ENCODE measurements at places on chromosomes 7 and 10.

DNA sequence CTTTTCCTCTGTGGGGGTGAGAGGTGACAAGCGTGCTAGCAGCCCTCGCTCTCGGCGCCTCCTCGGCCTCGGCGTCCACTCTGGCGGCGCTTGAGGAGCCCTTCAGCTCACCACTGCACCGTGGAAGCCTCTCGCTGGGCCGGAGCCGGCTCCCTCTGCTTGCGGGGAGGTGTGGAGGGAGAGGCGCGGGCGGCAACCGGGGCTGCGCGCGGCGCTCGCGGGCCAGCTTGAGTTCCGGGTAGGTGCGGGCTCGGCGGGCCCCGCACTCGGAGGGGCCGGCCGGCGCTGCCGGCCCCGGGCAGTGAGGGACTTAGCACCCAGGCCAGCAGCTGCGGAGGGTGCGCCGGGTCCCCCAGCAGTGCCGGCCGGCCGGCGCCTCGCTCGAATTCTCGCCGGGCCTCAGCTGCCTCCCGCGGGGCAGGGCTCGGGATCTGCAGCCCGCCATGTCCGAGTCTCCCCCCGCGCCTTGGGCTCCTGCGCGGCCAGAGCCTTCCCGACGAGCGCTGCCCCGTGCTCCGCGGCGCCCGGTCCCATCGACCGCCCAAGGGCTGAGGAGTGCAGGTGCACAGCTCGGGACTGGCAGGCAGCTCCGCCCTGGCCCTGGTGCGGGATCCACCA lies 352.8 kb upstream of the PODXL start:
- no peak for DNase-seq

- no peak for DNase-seq
These were observed 72.9 kb upstream of the AMPH start for GRCh38 chr7:38704041-38704547.

DNA sequence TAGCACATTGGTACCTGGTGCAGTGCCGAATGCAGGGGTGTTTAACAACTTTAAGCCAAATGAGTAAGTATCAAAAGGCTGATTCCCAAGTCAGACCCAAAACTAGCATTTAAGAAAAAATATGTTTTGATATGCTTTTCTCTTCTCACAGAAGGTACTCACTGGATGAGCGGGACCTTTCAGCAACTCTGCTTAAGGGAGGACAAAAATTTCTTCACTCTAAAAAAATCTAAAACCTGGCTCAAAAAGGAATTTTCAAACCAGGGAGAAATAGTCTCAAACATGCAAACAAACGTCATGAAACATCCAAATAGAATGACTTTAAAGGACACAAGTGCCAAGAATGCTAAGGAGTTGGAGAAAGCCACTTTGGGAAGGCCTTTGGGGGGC lies 962.1 kb downstream of the KCNMA1 start:
- no peak for DNase-seq

GRCh38 chr7:140641524-140642195 lies 1.0 kb upstream of the DENND2A start:
- peak; percentile 73 for DNase-seq

DNA sequence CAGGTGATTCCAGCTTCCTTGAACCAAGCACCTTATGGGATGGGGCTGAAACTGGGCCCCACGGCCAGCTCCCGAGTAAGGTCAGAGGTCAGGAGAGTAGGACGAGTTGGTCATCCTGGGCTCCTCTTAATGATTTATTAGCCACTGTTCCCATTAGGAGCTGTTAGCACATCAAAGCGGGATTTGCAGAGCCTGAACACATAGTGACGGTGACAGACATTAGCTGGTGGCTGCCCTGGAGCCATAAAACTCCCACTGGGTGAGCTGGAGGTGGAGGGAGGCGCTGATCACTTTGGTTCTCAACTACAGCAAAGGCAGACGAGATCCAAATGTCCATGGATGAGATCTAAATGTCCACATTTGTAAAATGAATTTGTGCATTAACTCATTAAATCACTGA lies 48.1 kb downstream of the COL13A1 start:
- no peak for DNase-seq

- DNase-seq: no peak
These were observed 69.3 kb downstream of the MYOF start for GRCh38 chr10:93412801-93413200.

- no peak for DNase-seq
These were observed 9.4 kb upstream of the PGAM1 start for GRCh38 chr10:97416565-97416964.

DNA sequence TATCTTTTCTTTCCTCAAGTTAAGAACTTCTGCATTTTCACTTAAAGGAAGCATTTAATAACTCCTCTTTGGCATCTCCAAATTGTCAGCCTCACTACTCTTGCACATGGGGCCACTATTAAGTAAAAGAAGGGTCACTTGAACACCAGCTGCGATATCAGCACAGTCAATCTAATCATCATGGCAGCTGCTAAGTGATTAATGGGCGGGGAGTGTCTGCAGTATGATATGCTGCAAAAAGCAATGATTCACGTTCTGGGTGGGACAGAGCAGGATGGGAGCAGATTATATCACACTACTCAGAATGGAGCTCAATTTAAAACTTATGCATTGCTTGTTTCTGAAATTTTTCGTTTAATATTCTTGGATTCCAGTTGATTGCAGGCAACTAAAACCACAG lies 447.4 kb upstream of the PFKP start:
- DNase-seq: no peak

- DNase-seq: no peak
These were observed 478.7 kb downstream of the INHBA start for GRCh38 chr7:41224063-41224763.

DNA sequence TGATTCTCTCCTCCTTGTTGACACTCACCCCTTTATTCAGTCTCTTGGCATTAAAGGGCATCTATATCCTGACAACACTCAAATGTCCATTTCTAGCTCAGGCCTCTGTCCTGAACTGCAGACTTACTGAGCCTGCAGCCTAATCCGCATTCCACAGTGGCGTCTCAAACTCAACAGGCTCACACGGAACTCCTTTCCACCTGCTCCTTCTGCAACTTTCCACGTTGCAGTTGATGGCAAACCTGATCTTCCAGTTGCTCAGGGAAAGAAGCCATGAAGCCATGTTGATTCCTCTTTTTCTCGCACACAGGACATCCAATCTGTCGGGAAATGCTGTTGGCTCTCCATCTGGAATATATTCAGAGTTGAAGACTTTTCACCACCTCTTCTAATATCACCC lies 522.4 kb downstream of the CCSER2 start:
- no peak for DNase-seq

- no peak for DNase-seq
These were observed 17.3 kb downstream of the KDM7A start for GRCh38 chr7:140159497-140159896.

DNA sequence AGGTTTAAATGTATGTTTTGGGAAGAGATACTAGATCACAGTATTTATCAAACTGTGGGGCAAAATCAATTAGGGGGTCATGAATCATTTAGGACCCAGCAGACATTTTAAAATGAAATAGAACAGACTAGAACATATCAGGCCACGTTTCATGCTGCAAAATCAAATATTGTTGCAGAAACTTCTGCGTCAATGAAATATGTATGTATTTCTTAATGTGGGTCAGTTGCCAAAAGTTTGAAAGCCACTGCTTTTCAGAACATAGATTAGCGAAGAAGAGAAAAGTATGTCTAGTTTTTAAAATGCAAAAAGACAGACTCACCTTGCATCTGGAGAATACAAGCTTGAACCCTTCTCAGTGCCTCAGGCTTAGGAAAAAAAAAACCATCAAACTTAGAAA lies 102.7 kb upstream of the BMPER start:
- no peak for DNase-seq

DNA sequence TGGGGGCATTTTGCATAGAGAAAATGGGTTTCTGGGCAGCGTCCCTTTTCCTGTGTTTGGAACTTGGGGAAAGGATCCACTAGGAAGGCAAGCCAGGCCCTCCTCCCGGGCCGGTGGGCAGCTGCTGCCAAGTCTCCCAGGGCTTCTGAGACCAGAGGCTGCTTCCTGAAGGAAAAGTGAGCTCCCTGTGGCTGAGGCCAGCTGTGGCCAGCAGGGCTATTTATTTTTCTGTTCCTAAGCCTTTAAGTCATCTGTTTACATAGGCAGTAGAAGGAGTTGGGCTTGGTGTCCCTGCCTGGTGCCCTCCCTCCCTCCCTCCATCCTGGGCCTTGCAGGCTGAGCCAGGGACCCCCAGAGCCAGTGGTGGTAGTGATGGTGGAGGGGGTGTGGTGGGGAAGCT lies 70.5 kb upstream of the COL13A1 start:
- DNase-seq: peak; percentile 46

DNA sequence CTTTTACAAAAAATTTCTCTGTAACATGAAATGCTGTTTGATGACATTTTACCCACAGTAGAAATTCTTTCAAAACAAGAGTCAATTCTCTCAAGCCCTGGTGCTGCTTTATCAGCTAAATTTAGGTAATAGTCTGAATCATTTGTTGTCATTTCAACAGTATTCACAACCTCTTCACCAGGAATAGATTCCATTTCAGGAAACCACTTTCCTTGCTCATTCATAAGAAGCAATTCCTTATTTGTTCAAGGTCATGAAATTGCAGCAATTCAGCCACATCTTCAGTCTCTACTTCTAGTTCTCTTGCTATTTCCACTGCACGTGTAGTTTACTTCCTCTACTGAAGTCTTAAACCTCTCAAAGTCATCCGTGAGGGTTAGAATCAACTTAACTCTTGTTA lies 14.1 kb downstream of the STAG3 start:
- DNase-seq: no peak
